CD8-positive, alpha-beta memory T cell (primary cell): ENCODE measurements at places on chromosomes 2 and 18. TPM values are rescaled to one million over a fixed set of nuclear protein-coding genes. Genes with fewer than 3 reads are reported as not detected.

- H3K27me3 ChIP-seq: no peaks in the 10 kb centered on the region
- no peaks in the 10 kb centered on the region for H3K36me3 ChIP-seq
- DNase-seq: no peak
Observed at GRCh38 chr2:177296040-177296439, 31.5 kb upstream of the NFE2L2 start.

GRCh38 chr18:26121476-26121875 is 12.2 kb upstream of the PSMA8 start:
- no peak overlapping the region for H3K4me3 ChIP-seq
- H3K27ac ChIP-seq: no peak overlapping the region
- no peaks in the 10 kb centered on the region for H3K4me1 ChIP-seq
- no peaks in the 10 kb centered on the region for H3K27me3 ChIP-seq

DNA sequence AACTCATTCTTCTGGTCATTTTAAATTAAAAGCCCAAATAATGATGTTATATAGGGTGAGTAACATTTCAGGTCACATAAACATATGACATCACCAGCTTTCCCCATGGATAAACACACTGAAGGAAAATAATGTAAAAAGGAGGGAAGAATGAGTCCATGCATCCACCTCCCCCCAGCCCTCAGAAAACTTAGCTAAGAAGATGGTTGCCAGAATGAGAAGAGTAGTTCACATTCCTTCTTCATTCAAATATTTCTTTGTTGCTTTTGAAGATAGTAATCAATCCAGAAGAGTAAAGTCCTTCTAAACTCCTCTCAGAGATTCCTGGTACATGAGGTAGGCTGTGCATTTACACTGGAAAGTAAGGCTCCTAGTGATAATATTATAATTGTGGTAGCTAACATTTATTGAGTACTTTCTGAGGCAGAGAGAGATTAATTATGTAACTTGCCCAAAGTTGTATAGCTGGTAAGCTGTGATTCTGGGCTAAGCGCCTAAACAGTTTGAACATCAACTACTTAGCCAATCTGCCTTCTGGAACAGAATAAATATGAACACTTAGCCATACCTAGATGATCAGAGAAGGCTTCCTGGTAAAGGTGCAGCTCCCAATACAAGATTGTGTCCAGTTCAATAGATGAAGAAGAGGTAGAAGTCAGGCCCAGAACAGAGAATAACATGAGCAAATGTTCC is 256.7 kb upstream of the FN1 start:
- H3K27ac ChIP-seq: no peak overlapping the region
- H3K4me1 ChIP-seq: no peaks in the 10 kb centered on the region
- no peaks in the 10 kb centered on the region for H3K36me3 ChIP-seq
- DNase-seq: no peak
- no peaks in the 10 kb centered on the region for H3K27me3 ChIP-seq

DNA sequence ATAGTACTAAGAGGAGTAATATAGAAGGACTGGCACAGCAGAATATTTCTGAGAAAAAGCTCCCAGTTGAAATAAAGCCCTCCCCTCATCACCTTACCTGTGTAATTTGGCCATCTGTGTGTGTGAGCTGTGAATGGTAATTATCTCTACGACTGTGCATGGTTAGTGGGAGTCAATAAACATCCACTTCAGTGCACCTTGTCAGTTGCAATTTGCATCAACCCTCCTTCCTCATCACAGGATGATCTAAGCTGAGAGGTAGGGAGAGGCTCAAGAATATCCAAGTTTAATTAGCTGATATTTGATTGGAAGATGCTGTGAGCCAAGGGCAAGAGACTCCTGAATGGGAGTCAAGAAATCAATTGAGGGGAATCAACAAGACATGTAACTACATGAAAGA is 694.9 kb upstream of the KLHL29 start:
- H3K4me1 ChIP-seq: no peaks in the 10 kb centered on the region

- DNase-seq: peak; percentile 99
- H3K36me3 ChIP-seq: no peaks in the 10 kb centered on the region
- H3K4me1 ChIP-seq: peaks cover 30% of the 10 kb centered on the region
Observed at GRCh38 chr2:64523666-64524603, at the start of gene AFTPH. AFTPH (plus strand) TSS chr2:64524328; CDS start chr2:64551475, 27,147 bp downstream.

- no peak overlapping the region for H3K27ac ChIP-seq
- no peak overlapping the region for H3K4me3 ChIP-seq
- no peaks in the 10 kb centered on the region for H3K4me1 ChIP-seq
- no peaks in the 10 kb centered on the region for H3K36me3 ChIP-seq
- DNase-seq: no peak
Observed at GRCh38 chr2:134583997-134584520, 134.7 kb downstream of the TMEM163 start.

- no peaks in the 10 kb centered on the region for H3K4me1 ChIP-seq
- no peak overlapping the region for H3K27ac ChIP-seq
- H3K36me3 ChIP-seq: no peaks in the 10 kb centered on the region
- no peaks in the 10 kb centered on the region for H3K27me3 ChIP-seq
Observed at GRCh38 chr2:28088970-28089369, 198.4 kb downstream of the BABAM2 start.

GRCh38 chr2:164737612-164738081 is 104.0 kb downstream of the COBLL1 start:
- H3K4me1 ChIP-seq: no peaks in the 10 kb centered on the region
- H3K27me3 ChIP-seq: no peaks in the 10 kb centered on the region
- no peak overlapping the region for H3K27ac ChIP-seq
- no peak for DNase-seq

- H3K4me1 ChIP-seq: no peaks in the 10 kb centered on the region
- H3K27me3 ChIP-seq: no peaks in the 10 kb centered on the region
- DNase-seq: no peak
Observed at GRCh38 chr2:133143645-133144044, 424.6 kb downstream of the NCKAP5 start.

DNA sequence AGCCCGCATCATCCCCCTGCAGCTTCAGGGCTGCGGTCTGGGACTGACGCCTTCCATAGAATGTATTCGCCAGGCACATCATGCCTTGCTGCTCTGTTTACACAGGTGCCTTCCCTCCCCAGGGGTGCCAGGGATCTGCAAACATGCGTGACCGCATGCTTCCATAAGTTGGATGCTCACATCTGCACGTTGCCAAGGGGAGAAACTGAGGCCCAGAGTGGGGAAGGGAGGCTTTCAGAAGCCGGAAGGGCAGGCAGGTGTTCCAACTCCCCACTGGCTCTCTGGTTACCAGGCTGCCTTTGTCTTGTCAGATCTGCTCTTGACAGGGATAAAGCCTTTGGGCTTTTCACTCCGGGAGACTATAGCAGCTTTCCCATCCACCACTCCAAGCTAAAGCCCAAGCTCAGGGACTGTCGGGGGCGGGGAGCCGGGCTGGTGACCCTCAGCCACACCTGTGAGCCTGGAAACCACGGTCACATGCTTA is 125.8 kb upstream of the TNP1 start:
- H3K4me1 ChIP-seq: no peaks in the 10 kb centered on the region
- H3K36me3 ChIP-seq: no peaks in the 10 kb centered on the region
- no peak for DNase-seq
- no peaks in the 10 kb centered on the region for H3K27me3 ChIP-seq
- H3K4me3 ChIP-seq: no peak overlapping the region

- H3K4me3 ChIP-seq: no peak overlapping the region
- H3K27me3 ChIP-seq: no peaks in the 10 kb centered on the region
- H3K4me1 ChIP-seq: no peaks in the 10 kb centered on the region
Observed at GRCh38 chr2:239689985-239690384, 289.2 kb upstream of the HDAC4 start.

POTEF gene
- total RNA-seq: not detected

REG3G gene
- total RNA-seq: not detected

CCT4 gene
- 361 TPM for total RNA-seq

LYG2 gene
- not detected for total RNA-seq

IL36B gene
- not detected for total RNA-seq

ASTL gene
- total RNA-seq: 16.2 TPM

ABCG8 gene
- total RNA-seq: not detected

ZNF236 gene
- 13.4 TPM for total RNA-seq
